ENCODE measurements at places on chromosomes 6 and 20. TPM values are rescaled to one million over a fixed set of nuclear protein-coding genes. Genes with fewer than 3 reads are reported as not detected.

RFX6 gene
- not detected for total RNA-seq

NRN1 gene
- total RNA-seq, result 90.1 TPM

TFAP2C gene
- 0.31 TPM for total RNA-seq

RAB5IF gene
- 33.1 TPM for total RNA-seq

OR10C1 gene
- not detected for total RNA-seq

PCK1 gene
- 5.3 TPM for total RNA-seq

ZC2HC1B gene
- not detected for total RNA-seq

IP6K3 gene
- 0.31 TPM for total RNA-seq

CDSN gene
- total RNA-seq, result not detected

SULF2 gene
- 79.2 TPM for total RNA-seq

TINAG gene
- 0.31 TPM for total RNA-seq

KCNQ5 gene
- 0.49 TPM for total RNA-seq

PREX1 gene
- 33.9 TPM for total RNA-seq

PPP1R14C gene
- 0.27 TPM for total RNA-seq

CNR1 gene
- 3.5 TPM for total RNA-seq

FOXS1 gene
- 25.0 TPM for total RNA-seq

SLC35B3 gene
- 15.3 TPM for total RNA-seq

PHACTR3 gene
- not detected for total RNA-seq

COL11A2 gene
- 5.6 TPM for total RNA-seq

CABLES2 gene
- total RNA-seq, result 4.5 TPM

MYLK2 gene
- total RNA-seq, result 0.27 TPM

GJA10 gene
- total RNA-seq, result not detected

LY6G6D gene
- total RNA-seq, result not detected

SIGLEC1 gene
- 19.2 TPM for total RNA-seq

SYCP2L gene
- total RNA-seq, result 1.3 TPM

MUCL3 gene
- 0.18 TPM for total RNA-seq

GSTA2 gene
- total RNA-seq, result not detected

CCM2L gene
- total RNA-seq, result 11.7 TPM

IRF4 gene
- total RNA-seq, result 4.7 TPM

RIMS1 gene
- total RNA-seq, result 3.4 TPM

SERPINB6 gene
- total RNA-seq, result 122 TPM

APOM gene
- 0.53 TPM for total RNA-seq

ZBTB12 gene
- total RNA-seq, result 8.4 TPM

MCHR2 gene
- not detected for total RNA-seq

ME1 gene
- total RNA-seq, result 30.5 TPM

ECT2L gene
- total RNA-seq, result 0.49 TPM

CLPSL2 gene
- not detected for total RNA-seq

FAM162B gene
- total RNA-seq, result 8.9 TPM

FBXL4 gene
- 40.7 TPM for total RNA-seq

TMEM170B gene
- 9.5 TPM for total RNA-seq

MYLK4 gene
- total RNA-seq, result 0.98 TPM

DCDC2 gene
- not detected for total RNA-seq

FNDC1 gene
- total RNA-seq, result 13.7 TPM

C6orf118 gene
- not detected for total RNA-seq

RBM24 gene
- 3.1 TPM for total RNA-seq

TOP1 gene
- 34.7 TPM for total RNA-seq

ARFGEF2 gene
- total RNA-seq, result 26.5 TPM

Data from sciatic nerve (tissue), 2 donors.